ENCODE measurements at places on chromosomes 12 and 14. TPM values are rescaled to one million over a fixed set of nuclear protein-coding genes. Genes with fewer than 3 reads are reported as not detected.
A peak's percentile ranks its signal among the peaks of the same experiment; 100 is the strongest.

DNA sequence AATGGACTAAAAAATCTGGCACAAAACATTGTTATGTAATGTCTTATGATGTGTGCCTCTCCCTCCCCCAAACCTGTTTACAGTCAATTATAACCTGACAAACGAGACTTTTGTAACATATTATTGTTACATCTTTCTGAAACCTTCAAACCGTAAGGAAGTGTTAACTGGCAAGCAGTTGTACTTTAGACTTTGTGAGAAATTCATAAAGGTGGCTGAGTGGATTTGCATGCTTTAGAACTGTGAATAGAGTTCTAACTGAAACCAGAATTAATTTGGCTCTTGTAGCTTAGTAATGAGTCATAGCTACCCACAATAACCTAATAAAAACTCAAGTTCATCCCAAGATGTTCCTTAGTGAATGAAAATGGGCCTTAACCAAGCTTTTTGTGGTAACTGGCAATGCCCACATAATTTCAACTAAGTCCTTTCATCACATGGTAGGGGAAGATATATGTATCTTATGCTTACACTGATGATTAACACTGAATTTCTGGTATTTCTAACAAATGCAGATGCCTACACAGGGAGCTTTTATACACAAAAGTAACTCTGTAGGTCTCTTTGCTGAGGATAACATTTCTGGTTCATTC lies 29.7 kb downstream of the RAD9B start:
- no peaks in the 10 kb centered on the region for H3K36me3 ChIP-seq
- no peak overlapping the region for H3K27ac ChIP-seq
- H3K4me1 ChIP-seq, result peaks cover 6% of the 10 kb centered on the region
- DNase-seq, result no peak

- H3K36me3 ChIP-seq, result no peaks in the 10 kb centered on the region
- no peak overlapping the region for H3K27ac ChIP-seq
- no peaks in the 10 kb centered on the region for H3K27me3 ChIP-seq
- no peak for DNase-seq
Measured at GRCh38 chr14:61472011-61472672, 150.8 kb downstream of the PRKCH start.

- no peak overlapping the region for H3K4me3 ChIP-seq
- H3K27ac ChIP-seq, result no peak overlapping the region
- no peaks in the 10 kb centered on the region for H3K36me3 ChIP-seq
- H3K27me3 ChIP-seq, result no peaks in the 10 kb centered on the region
Measured at GRCh38 chr12:124075841-124076240, 102.8 kb downstream of the ZNF664 start.

Gene FOXA1
- polyA plus RNA-seq, result not detected

DNA sequence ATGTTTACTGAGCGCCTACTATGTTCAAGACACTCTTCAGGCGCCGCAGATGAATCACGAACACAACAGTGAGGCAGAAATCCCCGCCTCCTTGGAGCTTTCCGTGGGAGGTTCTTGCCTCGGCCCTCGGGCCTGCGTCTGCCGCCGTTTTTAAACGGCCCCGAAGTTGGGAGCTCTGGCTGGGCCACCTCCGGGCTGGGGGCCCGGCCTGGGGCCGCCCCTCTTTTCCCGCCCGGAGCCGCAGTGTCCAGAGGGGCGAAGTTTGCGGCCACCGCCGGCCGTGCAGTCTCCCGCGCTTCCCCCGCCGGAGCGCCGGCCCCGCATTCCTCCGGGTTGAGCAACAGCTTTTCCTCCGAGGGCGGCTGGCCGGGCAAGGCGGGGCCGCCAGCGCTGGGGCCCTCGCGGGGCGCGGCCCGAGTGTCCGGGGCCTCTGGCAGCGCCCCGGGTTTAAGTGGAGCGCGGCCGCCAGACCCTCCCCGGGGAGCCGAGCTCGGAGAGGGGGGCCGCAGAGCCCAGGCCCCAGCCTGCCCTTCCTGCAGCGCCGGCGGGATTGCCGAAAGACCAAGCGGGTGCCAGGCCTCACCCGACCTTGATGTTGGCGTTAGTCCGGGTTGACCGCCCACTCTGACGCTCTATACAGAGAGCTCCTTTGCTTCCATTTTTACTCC lies 18.7 kb upstream of the CTDSP2 start:
- H3K27ac ChIP-seq, result peak overlapping the region; percentile 97
- no peaks in the 10 kb centered on the region for H3K27me3 ChIP-seq
- peak overlapping the region; percentile 68 for H3K4me3 ChIP-seq
- peak; percentile 86 for DNase-seq

DNA sequence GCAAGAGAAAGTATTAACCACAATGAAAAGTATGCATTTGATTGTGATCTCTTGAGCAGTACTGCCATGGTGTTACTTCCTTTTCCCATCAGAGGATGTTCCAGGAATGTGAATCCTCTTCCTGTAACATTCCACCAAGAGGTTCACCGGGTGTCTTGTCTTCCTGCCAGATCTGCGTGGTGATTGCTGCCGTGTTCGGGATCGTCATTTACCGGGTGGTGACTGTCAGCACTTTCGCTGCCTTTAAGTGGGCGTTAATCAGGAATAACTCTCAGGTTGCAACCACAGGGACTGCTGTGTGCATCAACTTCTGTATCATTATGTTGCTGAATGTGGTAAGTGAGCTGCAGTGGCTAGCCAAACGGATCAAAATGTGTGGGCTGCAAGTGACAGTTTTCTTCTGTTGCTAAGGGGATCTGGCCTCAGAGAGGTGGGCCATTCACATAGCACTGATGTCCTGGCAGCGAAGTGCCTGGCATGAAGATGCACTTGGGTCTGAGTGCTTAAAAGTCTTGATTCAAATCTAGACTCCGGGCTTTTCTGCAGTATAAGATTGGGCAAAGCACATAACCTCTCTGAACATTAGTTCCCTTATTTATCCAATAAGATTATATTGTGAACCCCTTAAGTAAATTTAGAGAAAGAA lies 123.4 kb downstream of the SLC5A8 start:
- H3K4me1 ChIP-seq, result peaks cover 2% of the 10 kb centered on the region
- no peak overlapping the region for H3K4me3 ChIP-seq
- H3K27ac ChIP-seq, result no peak overlapping the region

GRCh38 chr14:60621386-60621785 lies 27.9 kb downstream of the SIX1 start:
- H3K4me3 ChIP-seq, result no peak overlapping the region
- no peaks in the 10 kb centered on the region for H3K4me1 ChIP-seq
- no peaks in the 10 kb centered on the region for H3K27me3 ChIP-seq
- no peak for DNase-seq

DNA sequence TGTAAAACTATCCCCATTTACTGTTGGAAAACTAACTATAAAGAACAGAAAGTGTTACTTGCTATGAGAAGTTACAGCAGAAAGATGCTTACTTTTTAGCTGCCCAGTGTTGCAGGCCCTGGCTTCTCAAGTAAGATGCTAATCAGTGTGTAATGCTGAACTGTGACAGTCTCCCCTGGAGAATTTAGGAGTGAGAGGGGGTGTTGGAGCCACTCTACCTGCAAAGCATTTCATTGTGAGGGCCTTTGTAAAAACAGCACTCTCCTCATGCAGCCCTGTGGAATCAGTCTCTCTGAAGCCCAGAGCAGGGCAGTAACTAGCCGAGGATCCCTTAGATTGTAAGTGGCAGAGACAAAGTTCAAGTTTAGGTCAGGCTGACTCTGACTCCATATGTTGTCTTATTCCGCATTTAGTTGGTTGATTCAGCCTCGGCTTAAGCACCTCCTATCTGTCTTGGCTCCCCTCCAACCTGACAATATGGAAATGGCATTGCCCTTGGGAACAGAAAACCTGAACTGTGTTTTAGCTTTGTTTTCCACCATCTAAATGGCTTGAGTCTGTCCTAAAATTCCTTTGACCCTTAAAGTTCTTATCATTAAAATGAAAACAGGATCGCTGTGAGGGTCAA lies 141.3 kb downstream of the PRKCH start:
- H3K27me3 ChIP-seq, result no peaks in the 10 kb centered on the region
- H3K4me1 ChIP-seq, result peaks cover 4% of the 10 kb centered on the region
- no peak overlapping the region for H3K27ac ChIP-seq
- no peak for DNase-seq

DNA sequence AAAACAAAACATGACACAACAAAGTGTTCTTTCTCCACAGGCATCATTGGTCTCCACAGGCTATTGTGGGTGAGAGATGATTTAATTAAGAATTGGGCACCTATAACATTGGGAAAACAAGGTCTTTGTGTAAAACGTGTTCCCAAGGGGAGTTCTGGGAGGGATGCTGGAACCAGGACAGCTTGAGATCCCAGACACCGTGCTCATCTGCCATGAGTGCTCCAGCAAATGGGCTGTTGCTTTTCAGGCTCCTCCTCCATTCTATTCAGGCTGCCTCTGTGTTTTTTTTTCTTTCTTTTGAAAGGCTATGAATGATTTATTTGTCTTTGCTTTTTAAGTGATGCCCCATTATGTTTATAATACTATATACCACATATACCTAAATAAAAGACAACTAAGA lies 122.4 kb downstream of the DACT1 start:
- no peak overlapping the region for H3K27ac ChIP-seq
- H3K4me1 ChIP-seq, result peaks cover 5% of the 10 kb centered on the region
- DNase-seq, result no peak
- H3K4me3 ChIP-seq, result no peak overlapping the region
- H3K36me3 ChIP-seq, result no peaks in the 10 kb centered on the region
- no peaks in the 10 kb centered on the region for H3K27me3 ChIP-seq

Gene PZP
- 0.34 TPM for polyA plus RNA-seq

GRCh38 chr12:48910196-48910595 lies 15.1 kb downstream of the FKBP11 start:
- no peaks in the 10 kb centered on the region for H3K36me3 ChIP-seq
- H3K27me3 ChIP-seq, result no peaks in the 10 kb centered on the region
- DNase-seq, result no peak
- H3K27ac ChIP-seq, result no peak overlapping the region
- no peak overlapping the region for H3K4me3 ChIP-seq
